ENCODE measurements at places on chromosomes 7 and 10.

DNA sequence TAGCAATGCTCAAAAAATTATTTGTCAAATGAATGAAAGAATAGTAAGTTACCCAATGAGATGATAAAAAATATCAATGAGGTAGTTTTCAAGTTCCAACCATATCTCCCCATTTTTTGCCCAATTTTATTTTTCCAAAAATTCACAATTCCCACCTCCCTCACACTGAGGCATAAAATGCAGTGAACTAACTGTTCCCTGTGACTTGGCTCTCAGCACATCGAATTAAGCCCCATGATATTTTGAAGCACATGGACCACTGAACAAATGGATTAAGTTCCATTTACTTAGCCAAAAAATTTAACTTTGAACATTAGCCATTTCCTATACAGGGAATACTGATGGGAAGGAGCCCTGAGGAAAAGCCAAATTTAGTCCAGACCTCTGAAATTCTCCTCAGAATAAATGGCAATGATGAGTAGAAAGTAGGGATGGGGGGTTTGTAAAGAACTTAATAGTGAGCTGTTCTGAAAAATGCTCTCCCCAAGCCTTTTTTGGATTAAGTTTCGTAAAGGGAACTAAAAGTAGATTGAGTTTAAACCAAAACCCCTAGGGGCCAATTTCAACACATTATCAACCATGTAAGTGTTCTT is 166.3 kb upstream of the GRM3 start:
- DNase-seq, result no peak

DNA sequence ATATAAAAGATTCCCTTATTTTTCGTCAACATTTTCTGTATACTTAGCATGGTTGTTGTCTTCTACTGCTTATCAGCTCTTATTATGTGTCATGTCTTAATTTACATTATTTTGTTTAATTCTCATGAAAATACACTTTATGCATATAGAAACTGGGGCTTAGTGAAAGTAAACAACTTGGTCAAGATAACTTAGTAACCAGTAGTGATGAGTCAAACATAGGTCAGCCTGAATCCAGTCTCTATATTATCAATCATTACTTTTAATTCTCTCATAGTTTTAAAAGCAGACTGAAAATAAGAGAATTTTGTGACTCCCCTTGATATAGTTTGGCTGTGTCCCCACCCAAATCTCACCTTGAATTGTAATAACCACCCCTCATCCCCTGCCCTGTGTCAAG is 119.6 kb upstream of the TPK1 start:
- no peak for DNase-seq

- DNase-seq, result no peak
Measured at GRCh38 chr7:1513657-1514095, 9.5 kb upstream of the INTS1 start.

DNA sequence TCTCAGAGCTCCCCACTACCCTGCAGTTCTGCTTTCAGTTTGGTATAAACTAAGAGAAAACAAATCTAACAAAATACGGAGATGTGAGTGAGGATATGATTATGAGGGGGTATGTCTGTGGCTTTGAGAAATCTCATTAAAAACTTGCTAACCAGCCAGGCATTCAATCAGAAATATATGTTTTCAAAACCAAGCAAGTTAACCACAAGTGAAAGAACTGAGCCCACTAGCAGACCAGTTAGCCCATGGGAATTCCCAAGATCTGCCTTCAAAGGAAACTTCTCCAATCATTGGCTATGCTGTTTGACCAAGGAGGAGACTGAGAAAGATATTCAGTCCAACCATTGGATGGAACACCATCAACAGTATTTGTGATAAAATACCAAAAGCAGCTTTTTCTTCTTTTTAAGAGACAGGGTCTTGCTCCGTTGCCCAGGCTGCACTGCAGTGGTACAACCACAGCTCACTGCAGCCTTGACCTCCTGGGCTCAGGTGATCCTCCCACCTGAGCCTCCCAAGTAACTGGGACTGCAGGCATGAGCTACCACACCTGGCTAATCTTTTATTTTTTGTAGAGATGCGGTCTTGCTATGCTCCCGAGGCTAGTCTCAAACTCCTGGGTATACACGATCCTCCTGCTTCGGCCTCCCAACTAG is 41.2 kb downstream of the FGFR2 start:
- DNase-seq, result no peak

- no peak for DNase-seq
Measured at GRCh38 chr7:158827411-158828132, 1.7 kb downstream of the ESYT2 start.

GRCh38 chr10:36118314-36118713 is 476.2 kb upstream of the FZD8 start:
- no peak for DNase-seq

DNA sequence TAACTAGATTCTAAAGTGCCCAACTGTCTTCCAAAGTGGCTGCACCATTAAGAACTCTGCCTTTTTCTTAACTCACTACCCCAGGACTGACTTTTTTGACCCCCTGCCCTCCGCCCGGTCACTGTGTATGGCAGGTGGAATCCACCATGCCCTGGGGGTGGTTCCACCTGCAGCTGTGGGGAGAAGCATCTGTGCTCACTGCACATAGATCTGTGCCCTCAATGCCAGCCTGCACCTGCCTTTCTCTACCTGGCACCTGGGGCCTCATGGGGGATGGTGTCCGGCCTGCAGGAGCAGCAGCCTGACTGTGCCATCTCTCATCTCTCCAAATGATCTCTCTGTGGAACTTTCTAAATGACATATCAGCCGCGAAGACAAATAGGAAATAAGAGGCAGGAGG is 353.5 kb downstream of the PAXIP1 start:
- no peak for DNase-seq

DNA sequence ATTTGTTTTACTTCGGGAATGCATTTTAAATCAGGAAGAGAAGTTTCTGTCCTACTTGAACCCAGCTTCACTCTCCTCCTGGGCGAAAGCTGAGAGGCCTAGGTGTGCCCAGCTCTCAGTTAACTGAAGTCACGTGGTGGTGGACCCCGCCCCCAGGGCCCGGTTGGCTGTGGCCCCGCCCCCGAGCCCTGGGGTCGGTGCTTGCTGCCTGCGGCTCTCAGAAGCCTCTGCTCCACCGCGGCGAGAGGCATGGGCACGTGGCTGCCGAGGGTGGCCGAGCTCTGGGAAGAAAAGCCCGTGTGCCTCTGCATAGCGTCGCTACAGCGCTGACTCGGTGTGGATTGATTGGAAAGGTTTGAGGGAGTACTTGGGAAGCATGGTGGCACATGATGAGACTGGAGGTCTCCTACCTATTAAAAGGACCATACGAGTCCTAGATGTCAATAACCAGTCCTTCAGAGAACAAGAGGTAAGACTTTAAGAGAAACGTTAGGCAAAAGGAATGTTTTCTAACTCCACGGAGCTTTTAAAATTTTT is 34.1 kb downstream of the NET1 start:
- peak; percentile 89 for DNase-seq

All from activated naive CD4-positive, alpha-beta T cell (primary cell).